Ovary (tissue), 10 donors: ENCODE measurements at places on chromosomes 16 and 17.

GRCh38 chr17:62164747-62165722, 100.0 kb upstream of the MED13 start:
- H3K27ac ChIP-seq, result no peak overlapping the region
- no peak for DNase-seq
- no peaks in the 10 kb centered on the region for H3K36me3 ChIP-seq
- no peak overlapping the region for H3K4me3 ChIP-seq
- H3K27me3 ChIP-seq, result no peaks in the 10 kb centered on the region

DNA sequence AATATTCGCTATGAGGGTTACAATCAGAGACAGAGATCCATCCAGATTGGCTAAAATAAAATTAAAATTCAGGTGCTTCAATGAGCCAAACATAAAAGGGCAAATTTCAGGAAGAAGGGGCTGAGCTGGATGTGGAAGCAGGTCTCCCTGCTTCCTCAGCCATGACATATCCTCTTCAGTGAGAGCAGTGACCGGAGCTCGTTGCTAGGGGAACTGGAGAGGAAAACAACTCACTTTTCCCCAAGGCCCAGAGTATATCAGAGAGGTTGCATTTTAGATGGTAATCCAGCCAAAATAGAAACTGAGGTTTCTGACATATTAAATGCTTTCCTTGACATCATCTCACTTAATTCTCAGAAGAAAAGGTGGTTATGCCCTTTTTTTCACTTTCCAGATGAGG, 503.5 kb downstream of the HS3ST4 start:
- H3K36me3 ChIP-seq, result no peaks in the 10 kb centered on the region
- H3K4me3 ChIP-seq, result no peak overlapping the region
- no peak overlapping the region for H3K27ac ChIP-seq
- no peaks in the 10 kb centered on the region for H3K4me1 ChIP-seq

- no peak for DNase-seq
- no peak overlapping the region for H3K4me3 ChIP-seq
- no peaks in the 10 kb centered on the region for H3K36me3 ChIP-seq
- no peaks in the 10 kb centered on the region for H3K27me3 ChIP-seq
- H3K27ac ChIP-seq, result no peak overlapping the region
Measured at GRCh38 chr16:87425941-87426340, 33.8 kb downstream of the MAP1LC3B start.

- no peaks in the 10 kb centered on the region for H3K27me3 ChIP-seq
- H3K4me3 ChIP-seq, result no peak overlapping the region
- peaks cover 10% of the 10 kb centered on the region for H3K4me1 ChIP-seq
Measured at GRCh38 chr17:83156408-83156807, 77.0 kb downstream of the METRNL start.
